ENCODE measurements at places on chromosomes 2 and 18.

GRCh38 chr18:7116792-7117389 lies 706 bp downstream of the LAMA1 start:
- DNase-seq, result no peak

DNA sequence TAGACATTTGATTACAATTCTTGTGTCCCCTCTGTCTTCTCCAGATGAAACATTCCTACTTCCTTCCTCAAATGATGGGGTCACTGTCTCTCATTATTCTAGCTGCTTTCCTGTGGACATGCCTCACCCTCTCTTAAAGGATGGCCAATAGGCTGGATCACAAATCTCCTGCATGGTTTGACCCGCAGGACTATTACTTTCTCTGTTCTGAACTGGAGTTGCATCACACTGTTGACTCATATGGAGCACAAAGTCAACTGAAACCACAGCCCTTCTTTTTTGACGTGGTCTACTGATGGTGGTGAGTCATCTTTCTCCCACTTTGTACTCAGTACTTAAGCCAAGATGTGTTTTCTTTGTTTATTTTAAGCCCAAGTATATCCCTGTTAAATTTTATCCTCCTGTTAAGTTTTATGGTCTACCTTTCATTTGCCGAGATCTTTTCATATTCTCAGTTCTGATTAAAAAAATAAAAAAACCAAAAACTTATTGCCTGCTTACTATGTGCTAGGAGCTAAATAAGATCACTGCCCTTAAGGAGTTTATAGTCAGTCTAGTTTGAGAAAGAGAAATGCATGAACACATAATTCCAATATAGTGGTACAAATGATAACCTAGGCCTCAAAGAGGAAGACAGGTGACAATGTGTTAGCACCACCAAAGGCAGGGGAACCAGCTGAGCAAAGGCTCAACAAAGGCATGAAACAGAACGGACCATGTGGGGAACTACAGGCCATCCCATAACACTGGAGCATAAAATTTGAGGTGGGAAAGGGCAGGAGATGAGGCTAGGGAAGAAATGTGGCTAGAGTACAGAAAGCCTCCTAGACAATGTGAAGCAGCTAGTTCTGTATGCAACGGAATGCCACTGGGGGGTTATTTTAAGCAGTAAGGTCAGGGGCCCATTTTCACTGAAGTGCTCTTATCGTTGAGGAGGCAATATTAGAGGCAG lies 67.6 kb upstream of the ZFP36L2 start:
- DNase-seq, result peak; percentile 97

- peak; percentile 50 for DNase-seq
Measured at GRCh38 chr18:58671632-58672564, 633 bp downstream of the MALT1 start.

DNA sequence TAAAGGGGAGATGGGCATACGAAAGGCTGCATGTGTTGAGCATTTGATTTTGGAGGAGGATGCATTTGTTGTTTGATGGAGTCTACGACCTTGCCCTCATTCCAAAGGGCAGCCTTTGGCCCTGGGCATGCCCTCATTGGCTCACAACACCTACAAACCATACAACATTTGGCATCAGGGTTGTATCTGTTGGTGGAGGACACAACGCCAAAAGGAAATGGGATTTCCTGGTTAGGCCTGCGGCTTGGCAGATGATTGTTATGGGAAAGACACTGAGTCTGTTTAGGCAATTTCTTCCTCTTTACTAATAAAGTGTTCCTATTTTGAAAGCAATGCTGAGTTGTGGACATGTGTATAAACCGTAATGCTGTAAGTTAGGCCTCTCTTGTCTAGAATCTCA lies 246.9 kb downstream of the LDLRAD4 start:
- no peak for DNase-seq

DNA sequence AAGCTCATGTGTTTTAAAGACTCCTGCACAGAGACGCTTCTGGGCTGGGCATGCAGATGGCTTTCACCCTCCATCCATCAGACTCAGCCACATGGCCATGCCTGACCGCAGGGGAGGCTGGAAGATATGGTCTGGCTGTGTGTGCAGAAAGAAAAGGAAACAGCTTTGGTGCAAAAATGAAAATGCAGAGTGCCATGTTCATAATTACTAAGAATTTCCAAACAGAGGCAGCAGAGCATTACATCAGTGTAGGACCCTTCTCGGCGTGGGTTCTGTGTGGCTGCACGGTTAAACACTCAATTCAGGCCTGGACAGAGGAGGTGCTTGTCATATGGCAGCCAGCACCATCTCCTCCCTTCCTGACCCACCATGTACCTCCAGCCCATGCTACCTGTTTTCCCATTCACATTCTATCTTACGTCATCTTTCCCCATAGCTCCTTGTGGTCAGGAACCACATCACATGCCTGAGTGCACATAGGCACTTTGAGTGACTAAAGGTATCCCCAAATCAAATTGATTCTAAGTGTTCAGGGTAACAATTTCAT lies 200.3 kb upstream of the ID2 start:
- no peak for DNase-seq

DNA sequence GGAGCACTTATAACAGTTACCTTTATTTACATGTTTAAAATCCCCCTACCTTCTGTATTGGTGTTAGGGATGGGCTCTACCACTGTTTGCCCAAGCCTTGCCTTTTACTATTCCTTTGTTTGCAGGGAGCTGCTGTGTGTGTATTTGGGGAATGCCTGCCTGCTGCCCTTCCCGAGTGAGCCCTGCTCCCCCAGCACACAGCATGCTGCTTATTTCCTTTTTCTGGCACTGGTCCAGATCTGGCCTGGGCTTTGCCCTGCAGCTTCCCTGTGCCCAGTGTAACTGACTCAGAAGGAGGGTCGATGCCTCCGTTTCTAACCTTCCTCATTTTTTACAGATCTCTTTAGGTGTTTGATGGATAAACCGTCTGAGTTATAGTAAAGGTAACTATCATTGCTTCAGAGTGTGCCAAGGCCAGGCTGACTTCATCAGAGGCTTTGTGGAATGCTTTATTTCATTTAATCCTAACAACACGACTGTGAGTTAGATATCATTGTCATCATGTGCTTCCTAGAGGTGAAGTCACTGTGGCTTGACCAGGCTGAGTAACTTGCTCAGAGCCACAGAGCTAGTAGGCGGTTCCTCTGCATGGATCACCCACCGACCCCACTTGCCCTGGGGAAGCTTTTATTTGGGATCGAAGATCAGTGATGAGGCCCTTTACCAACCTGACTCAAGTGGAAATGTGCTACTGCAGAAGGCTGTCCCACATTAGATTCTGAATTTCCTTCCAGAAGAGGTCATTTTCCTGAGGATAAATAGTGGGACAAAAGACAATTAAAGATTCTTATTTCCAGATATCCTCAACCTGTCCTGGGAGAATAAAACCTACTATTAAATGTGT lies 238.8 kb downstream of the ZNF407 start:
- no peak for DNase-seq

- no peak for DNase-seq
Measured at GRCh38 chr2:73285159-73285739, 971 bp upstream of the FBXO41 start.

DNA sequence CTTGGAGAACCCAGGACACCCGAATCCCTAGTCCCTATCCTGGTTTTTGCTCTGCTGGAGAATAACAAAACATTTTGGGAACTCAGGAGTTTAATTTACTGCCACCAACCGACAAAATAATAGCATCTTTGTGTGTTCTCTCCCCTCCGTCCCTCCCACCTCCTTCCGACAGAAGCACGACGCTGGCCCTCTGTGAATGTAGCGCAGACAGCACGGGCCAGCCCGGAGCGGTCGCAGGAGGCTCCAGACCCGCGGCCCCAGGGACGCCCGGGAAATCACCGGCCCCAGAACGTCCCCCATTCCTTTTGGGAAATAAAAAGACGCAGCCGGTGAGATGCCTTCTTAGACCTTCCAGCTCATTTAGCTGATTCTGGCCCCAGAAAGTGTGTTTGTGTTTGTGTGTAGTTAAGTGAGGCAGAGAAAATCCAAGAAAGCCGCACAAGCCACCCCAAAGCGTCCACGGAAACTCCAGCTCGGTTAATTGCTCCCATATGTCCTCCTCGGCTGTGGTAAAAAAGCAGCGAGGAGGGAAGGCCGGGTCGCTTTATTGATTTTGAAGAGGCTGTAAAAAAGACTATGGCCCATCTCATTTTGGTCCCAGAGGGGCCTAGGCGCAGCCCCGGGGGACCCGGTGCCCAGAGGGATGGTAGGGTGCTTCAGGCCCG lies 577 bp upstream of the TANC1 start:
- DNase-seq, result peak; percentile 79

DNA sequence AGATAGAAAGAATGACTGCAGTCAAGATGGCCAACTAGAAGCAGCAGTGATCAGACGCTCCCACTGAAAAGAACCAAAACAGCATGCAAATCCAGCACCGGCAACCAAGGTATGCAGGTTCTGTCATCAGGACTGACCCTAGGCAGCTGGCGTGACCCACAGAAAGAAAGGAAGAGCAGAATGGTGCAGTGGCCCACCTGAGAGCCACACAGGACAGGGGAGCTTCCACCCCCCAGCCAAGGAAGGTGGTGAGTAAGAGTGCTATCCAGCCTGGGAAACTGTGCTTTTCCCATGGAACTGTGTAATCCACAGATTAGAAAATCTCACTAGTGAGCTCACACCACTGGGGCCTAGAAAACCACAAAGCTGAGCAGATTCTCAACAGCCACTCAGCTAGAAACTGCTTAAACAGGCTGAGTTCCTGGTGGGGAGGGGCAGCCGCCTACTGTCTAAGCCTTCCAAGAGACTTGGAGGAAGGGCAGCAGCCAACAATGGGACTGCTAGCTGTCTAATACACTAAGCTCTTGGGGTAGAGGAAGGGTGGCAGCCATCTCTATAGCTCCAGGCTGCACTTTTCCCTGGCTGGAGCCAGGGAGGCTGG lies 127.9 kb downstream of the EVA1A start:
- no peak for DNase-seq

Data from fibroblast of gingiva (primary cell).